ENCODE measurements at places on chromosomes 7 and 10.

GRCh38 chr7:111900283-111900682 is 305.9 kb downstream of the DOCK4 start:
- DNase-seq: no peak

- DNase-seq: no peak
These were observed 3.7 kb upstream of the SPACDR start for GRCh38 chr7:100467638-100468373.

DNA sequence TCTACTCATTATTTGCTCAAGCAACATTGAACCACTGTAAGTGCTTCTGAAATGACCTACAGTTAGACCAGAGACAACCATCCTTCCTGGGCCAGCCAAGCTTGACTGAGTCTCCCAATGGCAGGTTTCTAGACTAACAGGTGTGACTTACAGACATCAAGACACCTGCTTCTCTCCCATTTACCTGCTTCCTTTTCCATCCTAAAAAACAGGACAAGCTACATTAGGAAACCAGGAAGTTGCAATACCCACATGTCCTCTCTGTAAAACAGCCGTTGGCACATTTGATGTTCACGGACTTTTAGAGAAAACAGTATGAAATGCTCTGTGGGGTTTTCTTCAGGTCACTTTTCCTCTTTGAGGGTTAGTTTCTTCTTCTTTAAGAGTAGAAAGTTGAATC is 4.0 kb downstream of the HECW1 start:
- DNase-seq: no peak

DNA sequence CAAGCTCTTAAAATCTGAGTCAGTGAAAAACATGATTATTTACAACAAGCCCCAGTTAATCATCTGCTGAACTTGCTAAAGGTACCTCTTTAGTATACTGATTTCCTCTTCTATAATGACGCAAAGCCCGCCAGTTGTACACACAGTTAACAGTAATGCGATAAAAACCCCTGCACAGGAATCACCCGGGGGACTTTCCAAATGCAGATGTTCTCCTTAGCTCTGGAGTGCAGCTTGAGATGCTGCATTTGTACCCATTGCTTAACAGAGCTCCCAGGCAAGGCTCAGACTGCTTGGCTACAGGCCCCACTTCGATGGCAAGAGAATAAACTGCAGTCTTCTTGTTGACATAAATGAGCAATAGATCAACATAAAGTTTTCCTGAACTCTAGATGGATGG is 279.6 kb upstream of the HGF start:
- no peak for DNase-seq

DNA sequence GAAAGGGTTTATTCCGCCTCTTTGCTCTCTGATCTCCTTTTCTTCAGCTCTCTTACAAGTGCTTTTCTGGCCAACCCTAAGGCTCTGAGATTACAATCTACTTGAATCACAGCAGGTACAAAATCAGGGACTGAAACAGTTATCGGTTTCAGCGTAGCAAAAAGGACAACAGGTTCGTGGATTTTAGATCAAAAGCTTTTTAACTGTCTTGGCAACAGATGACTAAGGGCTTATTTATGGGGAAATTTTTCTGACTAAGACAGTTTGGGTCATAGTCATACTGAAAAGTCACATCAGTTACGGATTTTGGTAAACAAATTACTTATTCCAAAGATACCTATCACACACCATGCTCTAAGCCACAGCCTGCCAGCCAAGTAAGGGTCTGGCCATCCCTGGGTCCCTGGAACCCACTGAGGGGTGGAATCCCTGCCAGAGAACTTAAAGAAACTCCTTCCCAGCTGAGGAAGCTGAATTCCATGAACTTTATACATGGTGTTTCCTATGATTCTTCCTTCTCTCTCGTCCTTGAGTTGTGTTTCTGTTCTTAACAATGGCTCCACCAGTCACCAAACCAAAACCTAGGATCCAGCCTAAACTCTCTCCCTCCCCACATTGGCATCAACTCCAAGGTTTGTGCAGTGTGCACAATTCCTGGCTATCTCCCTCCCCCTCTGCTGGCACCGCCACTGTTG is 169.3 kb downstream of the FAM107B start:
- no peak for DNase-seq

Measured in urothelium cell line (cell line).